GM12878 (cell line): ENCODE measurements at places on chromosomes 2 and 18.
A peak's percentile ranks its signal among the peaks of the same experiment; 100 is the strongest.

DNA sequence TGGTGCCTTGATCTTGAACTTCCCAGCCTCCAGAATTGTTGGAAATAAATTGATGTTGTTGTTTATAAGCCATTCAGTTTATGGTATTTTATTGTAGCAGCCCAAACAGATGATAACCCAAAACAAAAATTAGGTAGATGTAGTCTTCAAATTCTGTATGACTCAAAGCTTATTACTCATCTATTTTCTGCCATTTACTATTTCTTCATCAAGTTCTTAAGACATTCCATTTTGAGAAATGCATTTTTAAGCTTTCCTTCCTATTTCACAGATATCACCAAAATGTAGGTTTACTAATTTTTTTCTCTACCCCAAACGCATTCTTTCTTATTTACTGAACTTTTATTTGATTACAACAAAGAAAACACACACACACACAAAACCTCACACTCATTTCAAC, 148.2 kb downstream of the RND3 start:
- DNase-seq, result no peak

DNA sequence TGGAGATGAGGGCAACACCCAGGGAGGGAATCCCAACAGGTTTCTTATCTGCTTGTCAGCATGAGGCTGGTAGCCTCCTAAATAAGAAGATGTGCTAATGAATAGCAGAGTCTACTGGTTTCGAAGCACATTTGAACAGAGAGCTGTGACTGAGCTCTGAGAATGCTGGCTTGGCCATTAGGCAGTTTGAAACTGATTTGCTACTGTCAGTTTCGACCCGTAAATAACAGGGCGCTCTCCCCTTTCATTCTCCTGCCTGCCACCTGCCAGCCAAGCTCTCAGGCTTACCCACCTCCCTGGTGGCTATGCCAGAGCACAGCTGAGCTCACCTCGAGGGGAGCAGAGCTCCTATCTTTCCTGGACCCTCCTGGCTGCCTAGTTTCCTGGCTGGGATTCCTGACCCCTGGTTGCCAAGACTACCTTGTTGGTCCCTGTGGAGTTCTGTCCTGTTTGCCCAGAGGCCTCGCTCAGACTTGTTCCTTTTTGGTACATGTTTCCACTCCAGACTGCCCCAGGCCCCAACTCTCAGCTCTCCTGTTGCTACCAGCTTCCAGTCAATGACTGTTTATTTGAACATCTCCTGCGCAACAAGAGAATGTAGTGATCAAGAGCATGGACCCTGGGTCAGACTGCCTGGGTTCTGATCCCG, 102.3 kb upstream of the ALPP start:
- DNase-seq, result no peak

DNA sequence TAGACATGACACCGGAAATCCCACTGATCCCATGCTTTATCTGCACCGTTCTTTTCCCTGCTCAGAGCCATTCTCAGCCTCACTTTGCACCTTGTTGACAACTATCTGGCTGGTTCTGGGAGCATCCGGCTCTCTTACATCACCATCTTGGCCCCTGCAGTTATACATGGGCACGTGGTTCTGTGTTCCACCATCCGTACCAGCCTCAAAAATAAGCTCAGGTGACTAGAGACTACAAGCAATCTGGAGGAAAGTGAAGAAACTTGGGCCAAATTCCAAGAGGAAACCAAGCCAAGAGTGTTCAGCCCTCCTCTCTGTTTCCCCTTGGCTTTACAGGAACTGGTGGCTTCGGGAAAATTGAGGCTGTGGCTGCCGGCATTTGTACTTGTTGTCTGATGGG, 244.6 kb upstream of the ACVR2A start:
- DNase-seq, result no peak

DNA sequence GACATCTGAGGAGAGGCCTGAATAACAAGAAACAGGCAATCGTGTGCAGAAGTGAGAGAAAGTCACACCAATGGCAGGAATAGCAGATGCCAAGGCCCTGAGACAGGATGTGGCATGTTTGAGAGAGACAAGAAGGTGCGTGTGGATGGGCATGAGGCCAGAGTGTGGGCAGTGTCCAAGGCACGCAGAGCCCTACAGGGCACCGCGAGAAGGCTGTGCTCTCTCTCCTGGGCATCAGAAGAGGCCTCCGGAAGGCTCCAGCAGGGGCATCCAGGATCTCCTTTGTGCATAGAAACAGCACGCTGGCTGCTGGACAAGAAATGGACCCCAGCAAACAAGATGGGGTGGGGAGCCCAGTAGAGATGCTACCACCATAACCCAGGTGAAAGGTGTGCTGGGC, 239.0 kb upstream of the RAB6C start:
- no peak for DNase-seq

DNA sequence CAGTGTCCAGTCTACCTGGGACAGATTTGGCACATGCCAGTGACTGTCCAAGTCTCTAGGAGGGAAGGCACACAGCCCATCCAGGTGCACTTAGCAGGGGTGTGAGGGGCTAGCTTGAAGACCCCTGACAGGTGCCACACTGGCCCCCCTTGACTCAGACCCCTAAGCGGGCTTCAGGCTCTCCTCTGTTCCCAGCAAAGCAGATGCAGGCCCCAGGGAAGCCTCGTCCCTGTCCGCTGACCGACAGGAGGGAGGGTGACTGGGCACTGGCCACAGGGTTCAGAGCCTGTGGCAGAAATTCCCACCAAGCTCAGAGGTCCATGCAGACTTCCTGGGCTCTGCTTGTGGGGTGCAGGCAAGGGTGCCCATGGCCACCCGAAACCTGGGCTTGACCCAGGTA, 239.8 kb upstream of the MYT1L start:
- no peak for DNase-seq

- DNase-seq, result no peak
Measured at GRCh38 chr2:143157418-143157817, 28.2 kb downstream of the ARHGAP15 start.

- DNase-seq, result no peak
Measured at GRCh38 chr2:98559581-98559980, 48.7 kb downstream of the COA5 start.

- no peak for DNase-seq
Measured at GRCh38 chr2:147569426-147569825, 275.4 kb upstream of the ACVR2A start.

GRCh38 chr2:15577071-15577735, 14.5 kb upstream of the DDX1 start:
- DNase-seq, result peak; percentile 38

GRCh38 chr2:239001794-239002193, 153.9 kb downstream of the TWIST2 start:
- DNase-seq, result no peak

- no peak for DNase-seq
Measured at GRCh38 chr2:98937906-98938305, 1.9 kb upstream of the CRACDL start.

DNA sequence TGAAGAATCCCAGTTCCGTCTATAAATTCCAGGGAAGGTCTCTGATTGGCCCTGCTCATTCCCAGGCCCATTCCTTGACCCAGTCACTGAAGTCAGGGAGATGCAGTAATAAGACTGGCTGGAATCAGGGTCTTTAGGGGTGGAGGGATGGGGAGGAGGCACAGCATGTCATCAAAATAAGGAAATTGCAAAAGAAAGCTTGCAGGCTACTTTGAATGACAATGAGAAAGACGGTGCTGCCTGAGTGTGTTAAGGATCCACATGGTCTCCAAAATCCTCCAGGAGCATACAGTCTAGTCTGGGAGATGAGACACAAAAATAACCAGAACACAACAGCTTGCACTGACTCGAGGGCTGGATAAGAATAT, 2.0 kb upstream of the DES start:
- DNase-seq, result no peak

DNA sequence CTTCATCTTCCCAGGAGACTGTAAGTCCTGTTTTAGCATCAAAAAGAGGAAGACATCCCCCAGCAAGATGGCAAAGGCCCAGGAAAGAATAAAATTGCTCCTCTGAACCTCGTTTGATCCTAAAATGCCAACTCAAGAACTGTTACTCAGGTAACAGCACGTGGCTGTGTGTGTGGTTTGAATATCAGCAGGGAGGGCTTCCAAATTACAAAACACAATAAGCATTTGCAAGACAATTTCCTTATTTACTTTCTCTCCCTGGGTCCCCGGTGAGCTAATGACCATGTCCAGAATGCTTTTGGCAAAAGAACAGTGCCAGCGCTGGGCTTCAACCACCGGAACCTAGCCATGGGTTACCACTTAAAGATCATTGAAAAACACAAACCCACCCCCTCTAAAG, 163.6 kb downstream of the C1D start:
- no peak for DNase-seq
